Suppressor macrophage treated with lipopolysaccharide for 4 hours (primary cell): ENCODE measurements at places on chromosomes 6 and 20.

DNA sequence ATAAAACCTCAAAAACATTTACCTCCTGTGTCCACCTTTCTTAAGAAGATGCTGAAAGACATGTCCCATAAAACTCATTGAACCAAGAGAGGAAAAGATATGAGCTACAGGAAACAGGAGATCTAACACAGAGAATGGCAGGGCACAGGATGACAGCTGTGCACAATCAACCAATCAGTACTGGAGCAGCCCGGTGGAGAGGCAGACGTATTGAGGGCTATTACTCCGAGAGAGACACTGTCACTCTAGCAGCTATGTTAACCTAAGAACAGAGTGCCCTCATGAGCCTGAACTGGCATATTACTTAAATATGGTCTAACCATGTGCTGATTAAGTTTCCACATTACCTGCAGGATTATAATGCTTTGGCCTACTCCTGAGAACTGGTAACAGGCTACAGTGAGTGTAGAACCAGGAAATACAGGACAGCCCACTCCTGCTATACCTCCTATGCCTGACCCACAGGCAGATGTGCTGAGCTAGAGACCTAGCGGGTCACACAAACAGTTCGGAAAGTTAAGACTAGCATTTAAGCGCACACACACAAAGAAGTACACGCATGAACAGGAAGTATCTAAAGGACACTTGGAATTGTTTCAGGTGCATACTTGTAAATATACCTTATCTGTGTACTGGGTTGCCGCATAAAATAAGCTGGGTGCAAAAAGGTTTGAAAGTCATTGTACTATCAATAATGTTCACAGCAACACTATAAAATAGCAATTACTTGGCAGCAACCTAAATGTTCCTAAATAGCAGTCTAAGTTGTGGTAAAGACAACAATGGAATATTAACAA is 199.3 kb upstream of the SHLD1 start:
- DNase-seq = no peak

DNA sequence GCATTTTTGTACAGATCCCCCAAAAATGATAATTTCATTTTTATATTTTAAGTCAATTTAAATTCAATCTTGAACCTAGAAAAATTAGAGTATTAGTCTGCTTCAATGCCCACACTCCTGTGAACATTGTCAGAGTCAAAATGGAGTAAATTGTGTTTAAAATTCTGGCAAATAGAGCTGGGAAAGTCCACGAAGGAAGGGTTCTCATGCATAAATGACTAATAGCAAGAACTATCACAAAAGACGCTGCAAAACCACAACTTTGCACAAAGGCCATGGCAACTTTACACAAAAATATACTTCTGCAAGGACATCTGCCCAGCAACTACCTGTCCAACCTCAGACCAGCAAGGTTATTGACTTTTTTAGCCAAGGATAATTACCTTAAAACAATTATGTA is 203.2 kb upstream of the SMLR1 start:
- no peak for DNase-seq

GRCh38 chr6:79498842-79499241 is 38.4 kb downstream of the LCA5 start:
- DNase-seq = peak; percentile 1

GRCh38 chr6:108957221-108957620 is 109.0 kb downstream of the ARMC2 start:
- no peak for DNase-seq

DNA sequence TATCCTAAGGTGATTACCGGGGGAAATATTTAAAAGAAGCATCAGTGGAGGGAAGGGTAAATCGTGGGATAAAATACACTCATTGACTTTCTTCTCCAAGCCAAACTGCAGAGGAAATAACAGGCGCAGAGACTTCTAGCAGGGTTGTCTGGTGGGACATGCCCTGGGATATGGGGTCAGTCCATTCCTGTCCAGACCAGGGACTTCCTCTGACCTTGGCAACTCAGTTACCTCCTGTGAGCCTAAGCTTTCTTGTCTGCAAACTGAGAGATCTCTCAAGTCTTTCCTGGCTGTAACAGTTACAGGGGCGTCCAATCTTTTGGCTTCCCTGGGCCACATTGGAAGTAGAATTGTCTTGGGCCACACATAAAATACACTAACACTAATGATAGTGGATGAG is 21.7 kb upstream of the PHACTR2 start:
- no peak for DNase-seq

- no peak for DNase-seq
These were observed 21.9 kb upstream of the SGK2 start for GRCh38 chr20:43536817-43537440.

DNA sequence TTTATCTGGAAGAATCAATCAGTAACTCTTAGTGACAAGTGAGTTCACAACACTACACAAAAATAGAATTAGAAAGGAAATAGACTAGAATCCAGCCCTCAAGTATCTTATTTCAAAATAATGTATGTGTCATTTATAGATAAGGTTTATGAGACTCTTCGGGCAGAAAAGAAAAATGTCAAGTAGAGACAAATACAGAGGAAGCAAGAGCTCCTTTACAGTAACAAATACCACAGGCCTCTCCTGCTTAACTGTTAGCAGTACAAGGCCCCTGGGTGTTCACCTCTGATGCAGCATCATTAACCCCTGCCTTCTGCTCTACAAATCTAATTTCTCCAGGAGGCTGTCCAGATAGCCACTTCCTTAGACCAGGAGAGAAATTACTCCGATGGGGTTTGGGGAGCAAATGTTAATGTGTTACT is 76.7 kb downstream of the UBE3D start:
- no peak for DNase-seq

GRCh38 chr6:11315743-11316437 is 83.4 kb upstream of the NEDD9 start:
- peak; percentile 69 for DNase-seq

DNA sequence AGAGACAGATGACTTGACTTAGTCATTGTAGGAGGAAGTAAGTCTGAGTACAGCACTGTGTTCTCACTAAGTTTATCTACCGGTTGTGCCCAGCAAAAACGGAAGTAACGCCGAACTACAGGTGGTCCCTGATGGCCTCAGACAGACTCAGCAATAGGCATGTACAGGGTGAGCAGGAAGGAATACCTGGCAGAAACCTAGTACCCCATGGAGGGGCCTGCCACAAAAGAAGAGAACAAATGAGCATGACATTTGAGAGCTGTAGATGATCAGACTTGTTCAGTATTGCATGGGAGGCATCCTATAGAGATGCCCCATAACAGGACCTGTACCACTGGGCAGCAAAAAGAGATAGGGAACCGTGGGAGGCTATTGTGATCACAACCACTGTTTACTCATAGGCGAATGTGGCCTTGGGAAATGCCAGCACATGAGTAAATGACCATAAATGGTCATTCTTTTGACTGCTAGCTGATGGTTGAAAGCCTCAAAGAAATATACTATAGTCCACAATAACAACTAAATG is 106.4 kb upstream of the TAB2 start:
- peak; percentile 76 for DNase-seq

GRCh38 chr6:136114661-136115060 is 135.4 kb downstream of the MTFR2 start:
- no peak for DNase-seq

GRCh38 chr6:123168892-123169773 is 173.1 kb downstream of the CLVS2 start:
- DNase-seq = no peak
